ENCODE measurements at places on chromosomes 1 and 21.

DNA sequence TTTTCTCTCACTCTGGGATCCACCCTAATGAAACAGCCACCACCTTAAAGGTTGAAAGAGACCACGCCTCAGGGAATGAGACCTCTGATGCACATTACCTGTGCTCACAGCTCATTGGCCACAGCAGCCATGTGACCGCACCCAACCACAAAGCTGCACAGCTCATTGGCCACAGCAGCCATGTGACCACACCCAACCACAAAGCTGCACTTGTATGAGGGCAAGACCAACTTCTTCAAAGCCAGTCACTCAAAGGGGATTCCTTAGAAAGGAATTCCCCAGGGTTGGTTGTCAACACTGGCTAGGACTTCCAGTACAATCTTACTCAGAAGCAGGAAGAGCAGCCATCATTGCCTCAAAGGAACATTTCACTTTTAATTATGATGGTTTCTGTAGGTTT is 43.6 kb upstream of the PDE9A start:
- DNase-seq, result no peak

GRCh38 chr1:54652168-54652567 is 10.6 kb downstream of the MROH7 start:
- DNase-seq, result no peak

DNA sequence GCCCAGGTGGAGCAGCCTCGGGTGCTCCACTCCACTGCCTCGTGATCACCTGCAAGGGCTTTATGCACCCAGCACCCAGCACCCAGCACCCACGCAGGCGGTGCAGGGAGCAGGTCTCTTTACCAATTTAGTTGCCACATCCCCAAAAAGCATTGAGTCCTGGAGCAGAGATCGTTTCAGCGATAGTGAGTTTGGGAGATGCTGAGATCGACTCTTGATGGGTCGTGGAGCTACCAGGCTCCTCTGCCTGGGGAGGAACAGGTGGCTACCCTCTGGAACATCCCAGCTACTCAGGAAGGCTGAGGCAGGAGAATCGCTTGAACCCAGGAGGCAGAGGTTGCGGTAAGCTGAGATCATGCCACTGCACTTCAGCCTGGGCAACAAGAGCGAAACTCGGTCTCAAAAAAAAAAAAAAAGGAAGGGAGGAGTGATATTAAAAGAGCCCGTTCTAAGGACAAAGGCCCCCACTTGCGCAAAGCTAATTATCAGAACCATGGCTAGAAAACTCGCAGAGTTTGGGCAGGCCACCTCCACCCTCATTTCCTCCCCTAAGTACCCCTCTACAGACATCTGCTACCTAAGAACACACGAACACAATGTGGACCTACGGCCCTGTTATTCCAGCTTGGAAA is 106.5 kb upstream of the SLC45A1 start:
- no peak for DNase-seq

DNA sequence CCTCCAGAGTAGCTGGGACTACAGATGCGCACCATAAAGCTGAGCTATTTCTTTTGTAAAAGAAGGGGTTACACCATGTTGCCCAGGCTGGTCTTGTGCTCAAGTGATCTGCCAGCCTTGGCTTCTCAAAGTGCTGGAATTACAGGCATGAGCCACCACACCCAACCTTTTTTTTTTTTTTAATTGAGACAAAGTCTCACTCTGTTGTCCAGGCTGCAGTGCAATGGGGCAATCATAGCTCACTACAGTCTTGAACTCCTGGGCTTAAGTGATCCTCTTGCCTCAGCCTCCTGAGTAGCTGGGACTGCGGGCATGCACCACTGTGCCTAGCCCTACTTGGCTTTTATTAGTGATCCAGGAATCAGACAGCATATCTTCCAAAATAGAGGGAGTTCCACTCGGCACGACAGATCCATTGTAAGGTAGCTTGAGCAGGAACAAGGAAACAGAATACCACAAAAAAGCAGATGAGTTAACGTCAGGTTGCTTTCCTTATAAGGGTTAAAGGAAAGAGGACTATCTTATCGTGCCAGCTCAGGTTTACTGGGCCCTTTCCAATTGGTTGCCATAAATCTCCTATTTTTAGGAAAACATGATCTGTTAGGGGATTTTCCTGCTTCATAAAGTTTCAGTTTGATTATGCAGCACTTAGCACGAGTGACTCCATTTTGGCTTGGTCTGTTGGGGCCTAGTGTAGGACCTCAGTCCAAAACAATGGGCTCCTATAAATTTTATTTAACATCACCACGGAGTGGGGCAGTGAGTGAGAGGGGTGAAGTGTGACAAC is 45.2 kb downstream of the NENF start:
- no peak for DNase-seq

GRCh38 chr1:216055004-216055403 is 368.2 kb downstream of the USH2A start:
- no peak for DNase-seq

DNA sequence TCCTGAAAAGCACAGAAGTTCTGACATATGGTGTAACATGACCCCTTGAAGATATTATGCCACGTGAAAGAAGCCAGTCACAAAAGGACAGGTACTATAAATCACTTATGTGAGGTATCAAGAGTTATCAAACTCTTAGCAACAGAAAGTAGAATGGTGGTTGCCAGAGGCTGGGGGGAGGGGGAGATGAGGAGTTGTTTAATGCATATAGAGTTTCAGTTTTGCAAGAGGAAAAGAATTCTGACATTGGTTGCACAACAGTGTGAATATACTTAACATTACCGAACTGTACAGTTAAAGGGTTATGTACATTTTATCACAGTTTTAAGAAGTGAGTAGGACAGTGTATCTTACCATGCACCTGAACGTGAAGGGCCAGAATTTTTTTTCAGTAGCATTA is 80.0 kb downstream of the USP25 start:
- DNase-seq, result no peak

- no peak for DNase-seq
Observed at GRCh38 chr1:81020506-81020905, 780.2 kb upstream of the ADGRL2 start.

GRCh38 chr1:167456926-167457325 is 61.4 kb downstream of the CD247 start:
- no peak for DNase-seq

DNA sequence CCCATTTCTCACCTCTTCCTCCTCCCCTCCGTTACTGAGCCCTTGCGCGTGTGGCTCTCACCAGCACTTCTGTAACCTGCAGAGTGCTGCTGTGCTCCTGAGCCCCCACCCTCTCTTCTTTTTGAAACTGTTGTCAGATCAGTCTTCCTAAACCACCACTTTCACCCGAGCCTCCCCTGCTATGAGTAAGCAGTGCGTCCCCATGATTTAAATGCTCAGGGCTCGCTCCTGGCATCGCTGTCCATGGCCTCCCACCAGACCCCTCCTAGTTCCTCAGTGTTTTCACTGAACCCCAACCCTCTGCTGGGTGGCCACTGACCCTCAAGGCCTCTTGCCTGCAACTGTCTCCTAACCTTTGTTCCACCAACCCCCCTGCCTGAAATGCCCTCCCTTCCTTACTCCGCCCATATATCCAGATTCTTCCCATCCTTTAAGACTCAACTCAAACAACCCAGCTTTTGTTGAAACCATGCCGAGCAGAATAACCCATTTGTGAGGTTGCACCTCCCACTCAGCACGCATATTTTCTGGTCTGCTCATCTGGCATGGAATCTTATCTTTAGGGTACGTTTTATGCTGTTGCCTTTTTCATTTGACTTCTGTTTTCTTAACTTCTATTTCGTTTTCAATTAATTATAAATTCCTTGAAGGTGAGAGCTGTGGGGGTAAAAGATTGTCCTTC is 64.5 kb upstream of the FAM3B start:
- no peak for DNase-seq

DNA sequence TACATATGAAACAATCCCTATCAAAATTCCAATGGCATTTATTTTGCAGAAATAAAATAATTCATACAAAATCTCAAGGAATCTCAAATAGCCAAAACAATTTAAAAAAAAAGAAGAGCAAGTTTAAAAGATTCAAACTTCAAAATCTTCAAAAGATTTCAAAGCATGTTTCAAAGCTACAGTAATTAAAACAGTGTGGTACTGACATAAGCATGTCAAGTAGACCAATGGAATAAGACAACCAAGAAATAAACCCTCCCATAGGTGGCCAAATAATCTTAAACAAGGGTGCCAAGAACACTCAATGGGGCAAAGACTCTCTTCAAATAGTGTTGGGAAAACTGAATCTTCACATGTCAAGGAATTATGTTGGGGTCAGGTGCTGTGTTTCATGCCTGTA is 28.0 kb upstream of the UCK2 start:
- no peak for DNase-seq

- DNase-seq, result no peak
Observed at GRCh38 chr1:183105449-183105848, 80.6 kb upstream of the LAMC2 start.

DNA sequence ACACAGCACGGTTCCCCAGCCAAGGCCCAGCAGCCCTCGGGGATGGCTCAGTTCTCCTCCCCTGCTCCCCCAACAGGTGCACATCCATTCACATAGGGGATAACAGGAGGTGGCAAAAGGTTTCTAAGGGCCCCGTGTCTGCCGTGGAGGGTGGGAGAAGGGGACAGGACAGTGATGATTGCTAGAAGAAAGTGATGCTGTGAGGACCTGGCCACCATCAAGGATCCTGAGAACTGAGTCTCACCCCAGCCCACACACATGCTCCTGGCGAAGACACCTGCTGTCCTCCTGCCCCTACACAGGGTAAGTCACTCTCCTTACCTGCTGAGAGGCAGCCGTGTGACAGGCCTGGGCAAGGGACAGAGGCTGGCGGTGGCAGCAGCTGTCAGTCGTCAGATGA is 54.5 kb downstream of the GNG4 start:
- no peak for DNase-seq

- DNase-seq, result no peak
Observed at GRCh38 chr21:31501926-31502325, 157.6 kb upstream of the SOD1 start.
